GM04503 (cell line): ENCODE measurements at places on chromosomes 7 and 10.
A peak's percentile ranks its signal among the peaks of the same experiment; 100 is the strongest.

GRCh38 chr10:44935201-44935965 lies 24.2 kb upstream of the RASSF4 start:
- peak; percentile 72 for DNase-seq

GRCh38 chr10:61975391-61975932 lies 74.0 kb downstream of the ARID5B start:
- peak; percentile 62 for DNase-seq

- DNase-seq = no peak
Measured at GRCh38 chr10:34109952-34110702, 705.0 kb downstream of the PARD3 start.

GRCh38 chr7:112290065-112290464 lies 83.6 kb downstream of the ZNF277 start:
- DNase-seq = peak; percentile 10

GRCh38 chr10:24467136-24467535 lies 256.6 kb downstream of the ARHGAP21 start:
- DNase-seq = no peak

DNA sequence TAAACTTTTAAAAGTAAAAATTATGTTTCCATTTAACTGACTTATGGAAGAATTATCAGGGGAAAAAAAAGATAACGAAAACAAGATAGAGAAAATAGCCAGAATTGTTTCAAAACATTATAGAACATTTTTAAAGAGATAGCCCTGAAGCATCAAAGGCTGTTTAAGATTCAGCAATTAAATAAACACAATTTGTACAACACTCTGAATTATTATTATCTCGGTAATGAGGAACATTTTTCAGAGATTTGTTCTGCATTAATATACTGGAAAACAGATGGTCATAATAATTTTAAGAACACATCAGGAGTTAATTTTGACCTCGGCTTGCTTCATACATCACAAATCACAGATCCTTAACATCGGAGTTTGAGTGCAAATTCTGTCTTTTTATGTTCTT lies 643.8 kb downstream of the SORCS1 start:
- no peak for DNase-seq

DNA sequence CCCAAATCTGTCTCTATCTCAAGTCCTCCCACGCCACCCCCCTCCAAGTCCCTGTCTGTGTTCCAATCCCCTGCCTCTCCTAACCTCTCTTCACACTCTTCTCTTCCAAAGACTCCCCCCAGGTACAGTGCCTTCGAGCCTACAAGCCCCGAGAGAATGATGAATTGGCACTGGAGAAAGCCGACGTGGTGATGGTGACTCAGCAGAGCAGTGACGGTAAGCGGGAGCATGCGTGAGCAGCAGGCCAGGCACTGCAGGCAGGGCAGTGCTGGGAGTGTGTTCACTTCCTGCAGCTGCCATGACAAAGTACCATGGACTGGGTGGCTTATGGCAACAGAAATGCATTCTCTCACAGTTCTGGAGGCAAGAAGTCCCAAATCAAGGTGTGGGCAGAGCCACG lies 23.4 kb downstream of the ARHGEF5 start:
- no peak for DNase-seq

- DNase-seq = no peak
Measured at GRCh38 chr10:132785723-132786475, at the start of gene NKX6-2. Gene NKX6-2 (minus strand): TSS chr10:132786147. CDS start chr10:132785948, 199 bp downstream.

GRCh38 chr7:152173372-152174070 lies 148.0 kb downstream of the GALNT11 start:
- DNase-seq = no peak

DNA sequence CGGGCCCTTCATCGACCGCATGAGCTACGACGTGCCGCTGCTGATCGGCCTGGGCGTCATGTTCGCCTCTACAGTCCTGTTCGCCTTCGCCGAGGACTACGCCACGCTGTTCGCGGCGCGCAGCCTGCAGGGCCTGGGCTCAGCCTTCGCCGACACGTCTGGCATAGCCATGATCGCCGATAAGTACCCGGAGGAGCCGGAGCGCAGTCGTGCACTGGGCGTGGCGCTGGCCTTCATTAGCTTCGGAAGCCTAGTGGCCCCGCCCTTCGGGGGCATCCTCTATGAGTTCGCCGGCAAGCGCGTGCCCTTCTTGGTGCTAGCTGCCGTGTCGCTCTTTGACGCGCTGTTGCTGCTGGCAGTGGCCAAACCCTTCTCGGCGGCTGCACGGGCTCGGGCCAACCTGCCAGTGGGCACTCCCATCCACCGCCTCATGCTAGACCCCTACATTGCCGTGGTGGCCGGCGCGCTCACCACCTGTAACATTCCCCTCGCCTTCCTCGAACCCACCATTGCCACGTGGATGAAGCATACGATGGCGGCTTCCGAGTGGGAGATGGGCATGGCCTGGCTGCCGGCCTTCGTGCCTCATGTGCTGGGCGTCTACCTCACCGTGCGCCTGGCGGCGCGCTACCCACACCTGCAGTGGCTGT lies 1.2 kb downstream of the SLC18A3 start:
- no peak for DNase-seq

DNA sequence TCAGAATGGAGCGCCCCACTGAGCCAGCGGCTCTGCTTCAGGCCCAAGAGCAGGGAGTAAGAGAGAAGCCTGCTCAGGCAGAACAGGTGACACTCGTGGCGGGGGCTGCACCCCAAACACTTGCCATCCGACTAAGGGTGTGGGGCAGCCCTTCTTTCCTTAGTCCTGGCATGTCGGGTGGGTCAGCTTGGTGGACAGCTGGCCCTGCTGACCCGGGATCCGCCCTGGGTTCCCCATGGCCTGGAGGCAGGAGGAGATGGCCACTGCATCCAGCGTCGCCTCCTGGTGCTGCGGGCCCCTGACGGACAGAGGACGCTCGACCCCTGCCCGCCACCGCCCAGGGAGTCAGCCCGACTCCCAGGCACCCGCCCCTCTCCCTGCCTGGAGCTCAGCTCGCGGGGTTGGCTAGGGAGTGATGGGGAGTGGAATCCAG lies 1.2 kb upstream of the PAOX start:
- DNase-seq = no peak

DNA sequence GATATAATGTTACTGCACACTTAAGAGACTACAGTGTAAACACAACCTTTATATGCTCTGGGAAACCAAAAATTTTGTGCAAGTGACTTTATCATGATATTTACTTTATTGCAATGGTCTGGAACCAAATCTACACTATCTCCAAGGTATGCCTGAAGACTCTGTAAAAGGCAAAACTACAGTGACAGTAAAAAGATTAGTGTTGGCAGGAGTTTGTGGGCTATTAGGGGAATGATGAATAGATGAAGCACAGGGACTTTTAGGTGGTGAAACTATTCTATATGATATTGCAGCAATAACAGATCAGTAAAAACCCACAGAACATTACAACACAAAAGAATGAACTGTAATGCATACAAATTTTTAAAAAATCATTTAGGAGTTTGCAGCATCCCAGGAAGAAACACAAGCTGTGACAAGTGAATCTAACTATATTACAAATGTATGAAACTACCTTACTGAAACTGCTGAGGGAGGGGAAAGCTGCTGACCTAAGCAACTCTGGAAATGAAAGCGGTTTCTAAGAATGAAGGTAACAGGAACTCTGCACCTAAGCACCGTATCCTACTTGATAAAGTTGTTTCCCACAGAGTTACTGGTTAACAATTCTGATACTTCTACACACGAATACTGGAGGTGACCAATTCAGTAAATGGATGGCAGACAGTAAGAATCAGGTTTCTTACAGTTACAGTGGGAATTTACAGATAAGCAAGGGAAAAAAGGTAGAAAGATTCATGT lies 82.6 kb downstream of the ATE1 start:
- DNase-seq = no peak

DNA sequence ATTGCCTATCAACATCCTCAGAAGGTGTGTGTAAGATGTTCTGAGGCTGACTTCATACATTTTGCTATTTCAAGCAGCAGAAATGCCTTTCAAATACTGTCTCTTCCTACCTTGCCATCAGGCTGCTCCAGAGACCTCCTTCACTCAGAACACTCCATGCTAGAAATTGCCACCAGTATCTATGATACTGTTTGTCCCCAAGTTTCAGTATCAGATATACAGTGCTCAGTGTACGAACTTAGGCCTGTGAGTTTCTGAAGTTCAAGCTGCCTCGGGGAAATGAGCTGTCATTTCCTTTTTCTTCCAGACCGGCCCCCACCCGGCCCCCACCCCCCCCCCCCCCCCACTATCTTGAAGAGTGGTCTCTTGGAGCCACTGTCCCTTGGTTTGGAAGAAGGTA lies 373.4 kb upstream of the CHRM2 start:
- no peak for DNase-seq

GRCh38 chr7:75983471-75984129 lies 10.8 kb downstream of the TMEM120A start:
- no peak for DNase-seq

DNA sequence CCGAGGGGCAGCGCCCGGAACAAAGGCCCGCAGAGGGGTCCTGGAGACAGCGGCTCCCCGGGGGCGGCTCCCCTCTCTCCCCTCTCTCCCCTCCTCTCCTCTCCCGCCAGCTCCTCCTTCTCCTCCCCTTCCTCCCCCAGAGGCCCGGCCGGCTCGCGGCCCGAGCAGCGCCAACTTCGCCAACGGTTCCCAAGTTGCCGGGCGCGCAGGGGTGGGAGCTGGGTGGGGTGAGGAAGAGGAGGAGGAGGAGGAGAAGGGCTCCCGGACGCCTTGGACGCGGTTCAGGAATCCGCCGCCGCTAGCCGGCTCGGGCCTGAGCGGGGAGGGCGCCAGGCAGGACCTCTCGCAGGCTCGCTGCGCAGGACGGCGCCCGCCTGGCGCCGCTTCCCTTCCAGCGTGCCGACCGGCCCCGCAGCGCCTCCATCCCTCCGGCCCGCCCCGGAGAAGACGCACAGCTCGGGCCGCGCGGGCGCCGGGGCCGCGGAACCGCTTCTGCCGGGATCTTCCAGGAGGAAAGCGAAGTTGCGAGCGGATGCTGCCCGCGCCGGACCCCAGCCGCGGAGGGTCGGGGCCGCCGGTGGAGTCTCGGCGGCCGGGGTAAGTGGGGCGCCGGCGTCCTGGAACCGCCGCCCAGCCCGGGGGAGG lies at the start of gene CHST3:
Gene CHST3, plus strand, starts transcription at position 298 of the 645 bp plus-strand sequence. CDS start 41,448 bp downstream, outside the sequence.
- DNase-seq = no peak

DNA sequence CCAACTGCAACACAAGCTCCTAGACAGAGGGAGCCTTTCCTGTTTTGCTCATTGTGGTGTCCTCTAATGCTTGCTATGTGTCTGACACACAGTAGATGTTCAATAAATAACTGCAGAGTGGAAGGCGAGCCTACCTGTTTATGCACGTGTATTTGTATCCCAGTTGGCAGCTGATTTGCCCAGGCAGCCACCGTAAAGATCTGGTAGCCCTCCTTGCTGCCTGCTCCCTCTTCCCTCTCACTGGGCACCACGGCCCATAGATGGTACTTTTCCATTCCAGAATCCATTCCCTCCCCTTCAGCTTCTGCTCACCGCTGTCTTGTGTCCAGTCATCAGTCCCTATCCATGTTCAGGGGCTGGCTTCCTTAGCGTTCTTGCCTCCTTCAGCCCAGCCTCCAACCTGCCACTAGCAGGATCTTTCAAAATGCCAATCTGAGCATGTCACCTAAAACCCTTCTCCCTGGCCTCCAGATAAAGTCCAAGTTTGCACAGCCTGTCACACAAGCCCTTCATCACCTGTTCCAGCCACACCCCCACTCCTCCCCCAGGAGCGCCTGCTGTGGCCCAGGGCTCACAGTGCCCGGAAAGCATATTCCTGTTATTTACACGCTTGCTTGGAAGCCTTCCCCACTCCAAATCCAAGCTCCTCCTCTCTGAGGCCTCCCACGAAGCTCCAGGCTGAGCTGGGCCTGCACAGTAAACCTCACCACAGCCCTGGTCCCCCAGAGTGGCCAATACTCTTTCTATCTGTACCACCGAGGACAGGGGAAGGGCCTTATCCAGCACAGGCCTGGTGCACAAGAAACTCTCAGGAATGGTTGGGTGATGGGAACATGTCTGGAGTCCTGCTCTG lies 21.0 kb downstream of the ZCCHC24 start:
- DNase-seq = no peak

DNA sequence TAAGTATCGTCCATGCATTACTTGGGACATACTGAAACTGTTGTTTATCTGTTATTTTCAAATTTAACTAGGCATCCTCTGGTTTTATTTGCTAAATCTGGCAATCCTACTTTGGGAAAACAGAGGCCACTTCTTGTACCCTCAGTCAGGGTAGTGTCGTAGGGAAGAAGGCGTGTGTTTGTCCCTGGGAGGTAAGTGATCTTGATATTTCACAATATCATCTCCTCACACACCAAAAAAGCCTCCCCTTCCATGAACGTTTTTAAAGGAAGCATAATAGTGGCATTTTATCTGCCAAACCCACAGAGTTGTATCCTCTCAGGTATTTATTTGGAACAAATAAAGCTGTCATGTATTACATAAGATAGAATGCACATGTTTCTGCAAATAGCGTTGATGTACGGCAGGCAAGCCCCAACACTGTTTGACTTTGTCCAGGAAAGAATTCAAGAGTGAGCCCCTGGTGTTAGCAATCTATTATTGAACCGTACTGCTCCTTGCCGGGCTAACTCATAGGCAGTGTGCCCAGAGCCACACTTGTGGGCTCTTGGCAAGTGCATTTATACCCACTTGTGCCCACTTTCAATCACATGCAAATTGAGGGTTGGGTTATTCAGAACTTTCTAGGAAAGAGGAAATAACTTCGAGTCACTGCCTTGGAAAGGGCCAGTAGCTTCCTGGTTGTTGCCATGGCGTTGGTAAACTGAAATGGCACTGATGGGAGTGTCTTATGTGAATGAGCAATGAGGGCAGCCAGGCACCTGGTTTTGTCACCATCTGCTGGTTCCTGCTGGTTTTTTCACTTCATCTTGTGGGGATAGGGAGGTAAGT lies 266.0 kb downstream of the USP6NL start:
- DNase-seq = no peak

DNA sequence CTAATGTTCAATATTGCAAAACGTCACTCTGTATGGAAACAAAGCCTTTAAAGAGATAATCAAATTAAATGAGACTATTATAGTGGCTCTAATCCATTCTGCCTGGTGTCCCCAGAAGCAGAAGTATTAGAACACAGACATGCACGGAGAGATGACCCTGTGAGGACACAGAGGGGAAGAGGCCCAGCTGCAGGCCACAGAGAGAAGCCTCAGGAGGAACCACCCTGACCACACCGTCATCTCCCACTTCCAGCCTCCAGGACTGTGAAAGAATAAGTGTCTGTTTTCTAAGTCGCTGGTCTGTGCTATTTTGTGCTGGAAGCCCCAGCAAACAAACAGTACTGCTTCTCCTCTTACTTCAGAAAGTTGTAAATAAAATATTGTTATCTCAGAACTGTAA lies 283.5 kb upstream of the ADARB2 start:
- DNase-seq = no peak

DNA sequence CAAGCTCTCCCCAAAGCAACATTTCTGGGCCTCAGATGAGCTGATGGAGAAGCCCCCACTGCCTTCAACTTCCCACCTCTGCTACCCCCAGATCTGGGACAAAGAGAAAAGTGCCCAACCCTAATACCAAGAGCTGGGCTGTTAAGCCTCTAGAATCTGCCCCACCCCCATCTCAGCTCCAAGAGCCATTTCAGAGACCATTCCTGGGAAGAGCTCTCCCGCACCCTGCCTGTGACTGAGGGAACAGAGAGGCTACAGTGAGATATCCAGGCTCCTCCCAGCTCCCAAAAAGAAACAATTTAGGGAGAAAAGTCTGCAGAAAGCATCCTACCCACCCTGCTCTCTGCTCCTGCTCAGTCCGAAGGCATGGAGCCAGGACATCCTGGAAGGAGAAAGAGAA lies 2.5 kb upstream of the KCNH2 start:
- no peak for DNase-seq
